Stimulated activated CD4-positive, alpha-beta T cell treated with anti-CD3 and anti-CD28 coated beads, Interleukin-15, amount 100 ng/mL, for 1 hour (primary cell): ENCODE measurements at places on chromosomes 6 and 20.

GRCh38 chr6:138522611-138523010 lies 23.3 kb upstream of the NHSL1 start:
- no peak for DNase-seq

DNA sequence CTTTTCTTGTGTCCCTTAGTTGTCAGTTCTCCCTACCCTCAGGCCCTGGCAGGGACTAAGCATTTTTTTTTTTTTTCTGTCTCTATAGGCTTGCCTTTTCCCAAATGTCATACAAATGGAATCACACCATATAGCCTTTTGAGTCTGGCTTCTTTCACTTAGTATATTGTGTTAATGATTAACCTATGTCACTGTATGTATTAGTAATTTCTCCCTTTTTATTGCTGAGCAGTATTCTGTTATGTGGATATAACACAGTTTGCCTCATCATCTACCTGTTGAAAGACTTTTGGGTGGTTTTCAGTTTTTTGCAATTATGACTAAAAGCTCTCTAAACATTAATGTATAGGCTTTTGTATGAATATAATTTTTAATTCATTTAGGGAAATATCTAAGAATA lies 16.0 kb upstream of the FBXO30 start:
- no peak for DNase-seq

- no peak for DNase-seq
Observed at GRCh38 chr6:13711324-13711732, 307 bp downstream of the RANBP9 start.

DNA sequence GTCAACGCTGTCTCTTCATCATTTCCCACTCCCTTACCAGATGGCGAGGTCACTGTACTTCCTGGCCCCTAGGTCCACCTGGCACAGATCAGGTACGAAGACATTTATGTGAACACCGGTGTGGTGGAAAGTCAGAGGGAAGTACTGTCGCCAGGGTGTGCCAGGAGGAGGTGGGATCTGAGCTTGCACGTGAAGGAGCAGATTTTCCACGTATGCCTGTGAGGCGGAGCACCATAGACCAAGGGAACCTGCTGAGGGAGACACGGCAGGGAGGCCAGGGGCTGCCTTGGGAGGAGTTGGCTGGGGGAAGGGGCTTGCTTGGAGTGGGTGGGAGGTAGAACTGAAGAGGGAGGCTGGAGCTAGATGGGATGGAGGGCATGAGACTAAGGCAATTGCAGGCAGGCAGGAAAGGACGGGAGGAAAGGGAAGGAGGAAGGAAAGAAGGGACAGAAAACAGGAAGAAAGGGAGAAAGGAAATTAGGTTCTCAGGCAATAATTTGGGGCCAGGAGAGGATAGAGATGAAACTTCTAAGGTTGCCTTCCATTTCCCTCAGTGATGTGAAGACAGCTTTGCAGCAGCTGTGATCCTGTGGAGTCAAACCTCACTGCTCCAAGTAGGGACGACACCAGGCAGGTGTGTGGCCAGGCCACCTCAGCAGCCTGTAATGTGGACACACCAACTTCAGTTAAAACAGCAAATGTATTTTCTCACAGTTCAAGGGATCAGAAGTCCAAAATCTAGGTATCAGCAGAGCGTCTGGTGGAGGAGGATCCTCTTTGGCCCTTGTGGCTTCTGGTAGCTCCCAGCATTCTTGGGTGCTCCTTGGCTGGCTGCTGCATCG lies 46.8 kb downstream of the CHMP4B start:
- no peak for DNase-seq

GRCh38 chr6:159074120-159074684 lies 29.4 kb upstream of the TAGAP start:
- DNase-seq, result no peak
